ENCODE measurements at places on chromosomes 2 and 18.
A peak's percentile ranks its signal among the peaks of the same experiment; 100 is the strongest.

- DNase-seq = peak; percentile 45
Observed at GRCh38 chr18:8745355-8746014, 40.1 kb downstream of the MTCL1 start.

DNA sequence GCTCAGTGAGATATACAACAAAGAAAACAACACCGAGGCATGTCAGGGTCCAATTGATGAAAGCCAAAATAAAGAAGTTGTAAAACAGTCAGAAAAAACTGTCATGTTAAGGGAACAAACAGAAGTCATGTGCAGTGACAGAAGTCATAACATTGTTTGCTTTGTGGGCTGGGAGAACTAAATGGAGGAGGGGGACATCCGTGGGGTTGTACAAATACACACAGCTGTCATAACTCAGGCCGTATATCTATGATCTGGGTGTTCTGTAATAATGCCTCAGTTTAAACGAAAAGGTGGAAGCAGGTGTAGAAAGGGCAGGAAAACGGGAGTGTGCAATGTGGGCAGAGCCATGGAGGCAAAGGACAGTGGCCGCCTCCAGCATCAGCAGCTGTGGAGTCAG, 27.3 kb downstream of the TIMM21 start:
- no peak for DNase-seq

- DNase-seq = peak; percentile 21
Observed at GRCh38 chr2:218260742-218261422, at the start of gene GPBAR1. Gene GPBAR1, plus strand, starts transcription at chr2:218261015. Its CDS starts 1,710 bp downstream, at chr2:218262725.

GRCh38 chr2:162172802-162173370, 20.8 kb upstream of the GCG start:
- no peak for DNase-seq

- DNase-seq = no peak
Observed at GRCh38 chr18:11251229-11251890, 102.0 kb upstream of the PIEZO2 start.

DNA sequence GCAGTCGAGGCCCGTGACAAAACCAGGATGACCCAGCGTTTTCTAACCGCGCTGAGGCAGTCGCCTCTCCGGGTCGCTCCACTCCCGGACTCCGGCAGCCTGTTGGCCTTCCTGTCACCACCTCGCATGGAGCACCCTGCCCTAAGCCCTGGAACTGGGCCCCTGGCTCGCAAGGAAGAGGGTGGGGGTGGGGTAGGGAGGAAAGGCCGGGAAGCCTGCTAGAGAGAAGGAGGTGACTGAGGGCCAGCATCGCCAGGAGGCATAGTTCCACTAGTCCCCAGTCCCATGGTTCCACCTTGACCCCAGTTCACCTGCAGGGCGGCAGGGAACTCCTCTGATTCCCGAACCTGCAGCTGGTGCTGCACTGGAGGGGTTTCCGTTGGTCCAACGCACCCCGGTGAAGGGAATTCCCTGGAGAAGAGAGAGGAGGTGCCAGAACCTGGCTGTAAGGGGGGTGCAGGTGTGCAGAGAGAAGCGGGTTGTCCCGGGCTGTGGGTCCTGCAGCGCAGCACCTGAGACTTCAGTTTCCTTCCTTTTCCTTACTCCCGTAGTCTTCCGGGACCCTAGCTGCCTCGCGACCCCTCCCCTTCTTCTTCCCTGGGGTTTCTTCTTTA, 11.8 kb upstream of the EN1 start:
- DNase-seq = no peak

DNA sequence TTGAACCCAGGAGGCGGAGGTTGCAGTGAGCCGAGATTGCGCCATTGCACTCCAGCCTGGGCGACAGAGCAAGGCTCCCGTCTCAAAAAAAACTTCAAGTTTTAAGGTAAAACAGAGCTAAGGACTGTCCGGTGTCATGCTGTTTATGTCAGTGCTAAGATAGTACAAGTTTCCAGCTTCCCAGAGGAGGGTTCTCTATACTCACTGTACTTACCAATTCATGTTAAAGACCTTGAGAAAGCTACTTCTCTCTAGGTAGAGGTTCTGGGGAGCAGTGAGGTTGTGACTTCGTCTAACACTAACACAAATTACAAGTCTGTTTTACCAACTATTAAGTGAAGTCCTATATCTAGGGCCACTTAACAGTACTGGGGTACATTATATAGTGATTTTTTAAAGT, 18.8 kb downstream of the METTL21A start:
- no peak for DNase-seq

- DNase-seq = no peak
Observed at GRCh38 chr2:15624903-15625302, 33.2 kb downstream of the DDX1 start.

DNA sequence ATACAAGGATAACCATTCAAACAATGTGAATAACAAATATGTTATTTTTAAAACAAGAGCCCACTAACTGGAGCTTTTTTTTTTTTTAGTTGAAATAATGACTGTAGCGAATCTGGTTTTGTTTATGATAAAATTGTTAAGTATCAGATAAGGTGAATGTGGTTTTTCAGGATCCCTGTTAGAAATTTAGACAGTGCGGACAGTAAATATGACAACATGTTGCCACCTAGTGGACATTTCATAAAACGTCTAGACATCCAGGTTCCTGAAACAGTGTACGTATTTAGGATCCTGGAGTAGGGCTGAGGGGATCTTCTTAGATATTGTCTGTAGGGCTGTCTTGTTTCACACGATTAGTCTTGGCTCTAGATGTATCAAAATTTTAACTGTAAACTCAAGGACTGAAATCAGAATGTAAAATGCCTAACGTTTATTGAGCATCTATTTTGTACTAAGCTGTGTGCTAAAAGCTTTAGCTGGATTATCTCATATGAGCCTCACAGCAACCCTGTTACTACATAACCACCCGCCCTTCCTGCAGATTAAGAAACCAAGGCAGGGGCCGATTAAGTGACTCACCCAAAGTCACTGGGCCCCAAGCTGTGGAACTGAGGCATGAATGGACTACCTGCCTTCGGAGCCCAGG, 23.9 kb upstream of the CCDC68 start:
- no peak for DNase-seq

DNA sequence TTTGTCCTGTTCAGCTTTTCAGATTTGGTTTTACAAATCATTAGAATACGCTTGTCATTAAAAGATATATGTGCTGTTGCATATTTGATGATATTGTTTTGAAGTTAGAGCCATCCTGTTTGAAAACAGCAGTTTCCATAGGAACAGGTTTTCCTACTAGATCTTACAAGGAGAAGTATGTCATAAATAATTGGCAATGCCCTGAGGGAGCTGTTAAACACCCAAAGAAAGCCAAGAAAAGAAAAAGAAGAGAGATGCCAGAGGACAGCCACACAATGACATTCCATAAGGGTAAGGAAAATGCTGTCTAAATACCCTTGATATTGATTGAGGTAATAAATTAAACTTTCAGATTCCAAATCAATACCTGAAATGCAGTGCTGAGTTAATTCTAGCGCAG, 392.2 kb upstream of the CRIM1 start:
- DNase-seq = no peak

GRCh38 chr2:174340400-174341292, 5.9 kb downstream of the SP9 start:
- no peak for DNase-seq

DNA sequence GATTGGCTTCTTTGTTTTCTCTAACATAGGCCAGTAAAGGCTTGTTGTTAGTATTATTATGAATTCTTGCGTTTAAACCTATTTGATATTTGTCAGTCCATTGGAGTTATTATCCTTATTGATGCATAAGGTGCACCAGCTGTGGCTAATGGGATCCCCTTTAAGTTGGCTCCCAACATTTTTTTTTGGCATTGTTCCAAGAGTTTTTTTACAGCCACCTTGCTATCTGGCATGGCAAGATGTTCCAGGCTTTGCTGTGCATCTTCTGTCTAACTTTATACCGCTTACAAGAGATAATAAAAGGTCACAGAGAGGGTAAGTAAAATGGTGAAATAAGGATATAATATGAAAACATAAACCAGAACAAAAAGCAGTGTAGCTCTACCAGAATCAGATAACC, 157.5 kb upstream of the TACR1 start:
- no peak for DNase-seq

DNA sequence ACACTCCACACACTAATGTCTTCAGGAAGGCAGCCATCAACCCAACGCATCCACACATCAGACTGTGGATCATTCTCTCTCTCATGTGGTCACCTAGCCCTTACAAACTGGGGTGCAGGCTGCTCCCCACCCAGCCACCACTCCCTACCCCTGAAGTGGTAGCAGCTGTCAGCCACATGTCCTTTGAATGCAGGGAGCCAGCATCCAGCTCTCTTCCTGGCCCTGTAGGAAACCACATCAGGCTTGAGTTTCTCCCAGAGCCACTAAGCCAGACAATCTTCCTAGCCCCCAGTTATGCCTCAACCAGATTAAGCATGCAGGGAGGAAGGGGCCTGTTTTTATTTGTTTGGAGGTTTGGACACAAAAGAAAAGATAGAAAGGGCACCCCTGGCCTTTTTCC, 52.8 kb upstream of the SPP2 start:
- DNase-seq = no peak

DNA sequence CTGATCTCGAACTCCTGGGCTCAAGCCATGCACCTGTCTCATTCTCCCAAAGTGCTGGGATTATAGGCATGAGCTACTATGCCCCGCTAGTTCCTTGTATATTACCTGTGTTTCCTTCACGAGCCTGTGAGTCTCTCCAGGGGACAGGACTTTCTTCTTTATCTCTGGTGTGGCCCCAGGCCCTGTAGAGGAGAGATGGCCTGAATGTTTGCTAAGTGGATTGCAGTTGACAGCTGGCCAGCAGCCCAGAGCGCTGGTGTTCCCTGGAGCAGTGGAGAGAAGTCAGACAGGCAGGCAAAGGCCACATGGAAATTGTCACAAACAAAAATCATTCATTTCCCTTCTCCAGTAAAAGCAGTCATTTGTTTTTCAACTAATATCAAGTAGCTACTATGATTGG, 17.9 kb downstream of the LPIN1 start:
- no peak for DNase-seq

DNA sequence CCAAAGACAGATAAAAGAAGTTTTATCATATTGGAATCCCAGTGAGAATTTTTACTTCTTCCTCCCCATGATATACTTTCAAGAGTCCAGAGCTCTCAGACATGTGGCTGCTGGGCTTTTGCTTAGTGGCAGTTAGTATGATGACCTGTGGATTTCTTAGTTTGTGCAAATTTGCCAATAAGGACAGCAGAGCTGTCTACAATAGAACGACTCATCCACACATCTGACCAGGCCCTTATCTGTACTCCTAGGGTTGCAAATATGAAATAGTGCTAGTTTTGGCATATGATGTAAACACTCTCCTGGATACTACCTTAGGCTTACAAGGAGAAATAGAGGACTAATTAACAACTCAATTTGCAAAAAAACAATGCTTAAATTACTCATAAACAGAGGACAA, 758.4 kb upstream of the TMEFF2 start:
- DNase-seq = no peak

DNA sequence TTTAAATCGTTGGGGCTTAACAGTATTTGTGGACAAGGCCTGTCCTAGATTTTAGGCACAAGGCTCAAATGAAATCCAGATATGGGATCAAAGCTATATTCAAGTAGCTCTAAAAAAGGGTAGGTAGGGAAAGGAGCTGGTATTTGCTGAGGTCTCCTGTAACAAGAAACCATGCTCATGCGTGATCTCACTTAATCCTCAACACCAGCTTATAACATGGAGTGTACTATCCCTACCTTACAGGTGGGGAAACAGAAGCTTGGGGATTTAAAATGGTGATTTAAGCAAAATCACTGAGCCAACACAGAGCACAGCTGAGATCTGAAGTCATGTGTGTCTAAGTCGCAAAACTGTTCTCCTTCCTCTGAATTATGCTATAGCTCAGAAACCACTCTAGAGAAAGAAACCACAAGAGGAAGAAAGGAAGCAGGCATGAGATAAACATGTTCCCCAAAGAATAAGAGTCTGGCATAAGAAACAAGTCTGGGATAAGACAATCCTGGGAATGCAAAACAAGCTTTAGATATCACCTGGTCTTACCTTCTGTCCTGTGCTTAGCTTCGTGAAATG, 43.1 kb downstream of the CYRIA start:
- no peak for DNase-seq

DNA sequence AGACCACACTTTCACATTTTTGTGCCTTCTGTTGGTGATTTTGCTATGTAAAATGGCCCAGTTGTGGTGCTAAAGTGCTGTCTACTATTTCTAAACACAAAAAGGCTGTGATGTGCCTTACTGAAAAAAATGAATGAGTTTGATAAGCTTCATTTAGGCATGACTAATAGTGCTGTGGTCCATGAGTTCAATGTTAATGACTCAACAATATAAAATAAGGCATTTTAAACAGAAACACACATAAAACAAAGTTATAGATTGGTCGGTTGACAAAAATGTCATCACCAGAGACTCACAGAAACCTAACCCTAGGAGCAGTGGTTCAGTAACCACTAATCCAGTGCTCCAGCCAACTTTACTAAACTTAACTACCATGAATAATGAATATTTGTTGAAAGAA, 160.0 kb downstream of the DNAH6 start:
- no peak for DNase-seq

GRCh38 chr2:45960057-45960863, 308.8 kb downstream of the PRKCE start:
- no peak for DNase-seq

- DNase-seq = no peak
Observed at GRCh38 chr2:120155308-120155707, 67.9 kb downstream of the TMEM185B start.

DNA sequence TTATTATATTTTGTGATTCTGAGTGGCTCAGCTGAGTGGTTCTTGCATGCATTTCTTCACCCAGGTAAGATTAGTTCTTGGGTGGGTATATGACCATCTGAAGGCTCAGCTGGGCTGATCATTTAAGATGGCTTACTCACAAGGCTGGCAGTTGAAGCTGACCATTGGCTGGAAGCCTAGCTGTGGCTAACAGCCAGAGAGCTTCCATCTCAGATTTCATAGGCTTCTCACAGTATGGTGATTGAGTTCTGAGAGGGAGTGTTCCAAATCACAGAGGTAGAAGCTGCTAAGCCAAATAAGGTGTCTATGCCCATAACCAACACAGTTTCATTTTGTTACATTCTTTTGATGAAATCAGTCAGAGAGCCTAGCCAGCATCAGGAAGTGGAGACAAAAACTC, 117.4 kb upstream of the RPRM start:
- DNase-seq = no peak

DNA sequence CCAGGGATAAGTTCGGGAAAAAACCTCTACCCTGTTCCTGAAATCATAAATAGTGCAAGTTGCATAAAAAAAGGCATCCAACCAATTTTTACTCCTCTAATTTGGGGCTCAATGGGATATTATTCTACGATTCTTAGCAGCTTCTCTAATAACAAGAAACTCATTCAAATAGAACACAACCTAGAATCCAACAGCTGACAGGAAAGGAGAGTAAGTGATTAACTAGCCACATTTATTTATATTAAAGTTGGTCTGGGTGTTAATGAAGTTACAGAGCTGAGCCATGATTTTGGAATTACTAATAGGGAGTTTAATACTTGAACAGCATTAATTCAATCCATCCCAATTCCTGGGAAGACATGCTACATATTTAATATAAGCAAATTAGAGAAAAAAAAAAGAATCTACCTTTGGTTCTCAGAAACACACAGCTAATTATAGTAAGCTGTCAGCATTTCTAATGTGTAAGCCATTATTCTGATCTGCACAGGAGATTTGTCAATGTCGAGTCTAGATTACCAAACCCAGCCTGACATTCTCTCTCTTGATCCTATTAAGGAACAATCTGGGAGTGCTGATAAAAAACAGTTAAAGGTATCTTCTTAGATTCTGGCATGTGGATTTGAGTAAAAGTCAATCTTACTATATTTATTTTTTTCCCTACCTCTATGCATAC, 267.7 kb downstream of the NBAS start:
- DNase-seq = no peak

- DNase-seq = no peak
Observed at GRCh38 chr2:233422649-233423551, 68.6 kb downstream of the DGKD start.

- DNase-seq = no peak
Observed at GRCh38 chr18:36942264-36942663, 113.3 kb downstream of the KIAA1328 start.

Measured in activated naive CD4-positive, alpha-beta T cell treated with anti-CD3 and anti-CD28 coated beads, Interleukin-2, amount 10 ng/mL, durations not matched to agents 7 days and 5 days (primary cell).